Right lung (tissue), 10 donors: ENCODE measurements at places on chromosomes 3 and 15. TPM values are rescaled to one million over a fixed set of nuclear protein-coding genes. Genes with fewer than 3 reads are reported as not detected.

PRSS50 gene
- polyA plus RNA-seq: 0.54 TPM

GMPPB gene
- 12.3 TPM for polyA plus RNA-seq

GRCh38 chr3:13561376-13561775 is 12.5 kb downstream of the FBLN2 start:
- no peak for DNase-seq

GRCh38 chr15:71844916-71845315 is 34.6 kb downstream of the NR2E3 start:
- DNase-seq: no peak

GRCh38 chr3:156741935-156742334 is 67.5 kb downstream of the TIPARP start:
- no peak for DNase-seq

DNA sequence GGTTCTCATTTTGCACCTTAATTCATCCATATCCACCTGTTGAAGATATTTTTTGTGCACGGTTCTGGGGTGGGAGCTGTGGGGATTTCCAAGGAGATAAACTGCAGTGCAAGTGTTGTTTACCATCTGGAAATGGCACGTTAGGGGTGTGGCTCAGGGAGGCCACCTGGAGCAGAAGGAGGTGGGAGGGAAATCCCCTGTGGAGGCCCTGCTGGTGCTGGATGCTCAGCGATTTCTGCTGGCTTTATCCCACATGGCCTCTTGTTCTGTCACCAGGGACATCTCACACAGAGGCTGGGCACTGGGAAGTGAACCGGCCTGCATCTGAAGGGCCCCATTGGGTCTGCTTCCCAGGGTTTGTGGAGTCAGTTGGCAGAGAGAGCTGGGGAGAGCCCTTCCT is 24.3 kb downstream of the TRPM1 start:
- DNase-seq: no peak

- DNase-seq: no peak
Measured at GRCh38 chr3:186552408-186553031, 8.3 kb upstream of the CRYGS start.

GRCh38 chr3:56683122-56683817 is at the start of gene TASOR:
Gene TASOR (minus strand): TSS chr3:56683265. CDS start chr3:56683006, 259 bp downstream.
- DNase-seq: no peak
